ENCODE measurements at places on chromosomes 4 and X. TPM values are rescaled to one million over a fixed set of nuclear protein-coding genes. Genes with fewer than 3 reads are reported as not detected.

DNA sequence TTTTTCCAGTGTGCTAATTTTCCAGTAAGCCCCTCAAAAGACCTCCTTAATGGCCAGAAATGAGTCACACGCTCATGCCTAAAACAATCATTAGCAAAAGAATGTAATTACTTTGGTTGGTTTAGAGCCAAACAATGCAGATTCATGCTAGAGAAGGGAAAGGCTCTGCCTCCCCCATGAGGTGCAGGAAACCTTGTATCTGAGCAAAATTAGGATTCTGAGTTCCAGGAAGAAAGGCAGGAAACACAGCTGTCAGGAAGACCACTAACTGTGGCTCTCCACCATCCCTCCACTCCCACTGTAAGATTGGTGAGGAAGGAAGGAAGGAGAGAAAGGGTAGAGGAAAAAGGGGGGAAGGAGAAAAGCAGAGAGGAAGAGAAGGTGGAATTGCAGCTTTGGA, 104.9 kb upstream of the DHX15 start:
- no peak for DNase-seq
- H3K36me3 ChIP-seq, result no peaks in the 10 kb centered on the region
- H3K27me3 ChIP-seq, result no peaks in the 10 kb centered on the region
- no peak overlapping the region for H3K4me3 ChIP-seq
- H3K4me1 ChIP-seq, result no peaks in the 10 kb centered on the region

- H3K27ac ChIP-seq, result no peak overlapping the region
- DNase-seq, result no peak
- H3K27me3 ChIP-seq, result no peaks in the 10 kb centered on the region
- H3K4me1 ChIP-seq, result no peaks in the 10 kb centered on the region
- H3K36me3 ChIP-seq, result no peaks in the 10 kb centered on the region
These were observed 156.6 kb downstream of the FAM13A start for GRCh38 chr4:88900432-88900831.

Gene BRS3
- not detected for total RNA-seq

Gene IL1RAPL2
- not detected for total RNA-seq

Gene CBR4
- total RNA-seq, result 13.6 TPM

Data from upper lobe of right lung (tissue), 1 donor.